IPS DF 6.9 (cell line): ENCODE measurements at places on chromosomes 5 and 9.

- no peak for DNase-seq
These were observed 19.3 kb downstream of the MRPS27 start for GRCh38 chr5:72300590-72301339.

- DNase-seq, result no peak
These were observed 51.6 kb downstream of the F2RL2 start for GRCh38 chr5:76571559-76571958.

GRCh38 chr9:35650341-35651158 is at the start of gene SIT1:
Gene SIT1, minus strand, starts transcription at chr9:35650931. Its CDS starts 78 bp downstream, at chr9:35650853.
- DNase-seq, result no peak

GRCh38 chr5:173236531-173237142 is 1.6 kb upstream of the NKX2-5 start:
- no peak for DNase-seq

DNA sequence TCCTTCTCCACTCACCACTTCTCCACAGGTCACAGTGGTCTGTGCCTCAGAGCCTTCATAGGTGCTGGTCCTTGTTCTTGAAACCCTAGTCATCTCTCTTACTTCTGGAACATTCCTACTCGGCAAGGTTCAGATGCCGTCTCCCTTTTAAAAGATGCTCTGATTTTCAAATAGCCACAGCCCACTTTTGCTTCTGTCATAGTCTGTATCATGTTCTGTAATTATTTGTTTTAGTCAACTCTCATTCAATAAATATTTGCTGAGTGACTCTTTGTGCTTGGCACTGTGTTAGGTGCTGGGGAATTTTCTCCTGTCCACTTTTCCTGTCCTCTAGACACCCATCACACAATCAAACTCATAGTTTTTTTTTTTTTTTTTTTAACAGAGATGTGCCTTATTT is 181.3 kb upstream of the IL12B start:
- DNase-seq, result no peak

GRCh38 chr5:77087484-77088261 is 588 bp upstream of the ZBED3 start:
- DNase-seq, result no peak
